ENCODE measurements at places on chromosomes 4 and X. TPM values are rescaled to one million over a fixed set of nuclear protein-coding genes. Genes with fewer than 3 reads are reported as not detected.

DGAT2L6 gene
- total RNA-seq, result not detected

DNA sequence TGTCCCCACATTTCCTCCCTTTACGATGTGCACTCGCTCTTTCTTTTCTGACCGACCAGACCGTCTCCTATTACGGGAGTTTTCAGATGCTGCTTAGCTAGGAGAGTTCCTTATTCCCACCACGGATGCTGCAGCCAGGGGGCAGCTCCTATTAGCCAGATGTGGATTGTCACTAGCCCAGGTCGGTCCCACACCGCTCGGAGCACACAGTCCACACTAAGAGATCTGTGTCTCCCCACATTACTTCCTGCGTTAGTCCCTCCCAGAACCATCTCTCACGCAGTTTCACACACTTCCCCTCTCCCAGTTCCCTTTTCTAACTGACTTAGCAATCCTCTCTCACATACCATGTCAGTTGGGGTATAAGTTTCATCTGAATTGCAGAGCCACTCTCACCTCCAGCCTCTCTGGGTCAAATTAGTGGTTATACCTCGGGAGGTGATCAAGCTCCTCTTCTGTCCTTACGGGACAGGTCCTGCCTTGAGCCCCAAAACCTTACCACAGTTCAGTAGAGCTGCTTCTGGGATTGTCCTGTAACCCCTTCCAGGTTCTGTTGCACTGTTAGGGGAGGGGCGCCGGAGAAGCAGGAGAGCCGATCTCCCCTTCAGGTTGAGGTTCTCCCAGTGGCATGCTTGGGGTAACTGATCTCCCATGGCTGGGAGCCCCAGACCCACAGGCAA, 28.2 kb downstream of the SULT1E1 start:
- no peak for DNase-seq

GRCh38 chr4:80434238-80434637, 98.7 kb downstream of the CFAP299 start:
- no peak for DNase-seq

DNA sequence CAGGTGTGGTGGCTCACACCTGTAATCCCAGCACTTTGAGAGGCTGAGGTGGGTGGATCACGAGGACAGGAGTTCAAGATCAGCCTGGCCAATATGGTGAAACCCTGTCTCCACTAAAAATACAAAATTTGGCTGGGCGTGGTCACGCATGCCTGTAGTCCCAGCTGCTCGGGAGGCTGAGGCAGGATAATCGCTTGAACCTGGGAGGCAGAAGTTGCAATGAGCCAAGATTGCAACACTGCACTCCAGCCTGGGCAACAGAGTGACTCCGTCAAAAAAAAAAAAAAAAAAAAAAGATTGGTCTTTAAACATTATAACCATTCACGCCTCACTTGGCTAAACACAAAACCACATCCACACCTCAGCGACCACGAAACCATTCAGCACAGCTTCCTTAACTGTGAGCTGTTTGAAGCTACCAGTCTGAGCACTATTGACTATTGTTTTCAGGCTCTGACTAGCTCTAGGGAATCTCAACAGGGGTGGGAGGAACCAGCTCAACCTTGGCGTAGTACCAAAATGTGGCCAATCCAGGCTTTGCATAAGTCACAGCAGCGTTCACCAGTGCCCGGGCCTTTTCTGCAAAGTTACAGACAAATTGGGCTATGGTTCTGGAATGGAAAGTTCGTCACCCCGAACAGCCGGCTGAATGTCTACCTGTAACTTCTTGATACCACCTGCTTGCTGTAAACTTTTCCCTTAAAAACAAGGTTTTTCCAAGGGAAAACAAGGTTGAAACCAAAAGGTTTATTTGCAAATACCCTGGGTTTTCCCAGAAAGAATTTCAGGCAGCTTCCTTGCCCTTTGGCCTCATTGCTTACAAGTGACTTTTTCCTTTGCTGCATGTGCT, 73.6 kb upstream of the DHX15 start:
- peak; percentile 16 for DNase-seq

Measured in dermis microvascular lymphatic vessel endothelial cell (primary cell).